ENCODE measurements at places on chromosomes 7 and 10. TPM values are rescaled to one million over a fixed set of nuclear protein-coding genes. Genes with fewer than 3 reads are reported as not detected.

DNA sequence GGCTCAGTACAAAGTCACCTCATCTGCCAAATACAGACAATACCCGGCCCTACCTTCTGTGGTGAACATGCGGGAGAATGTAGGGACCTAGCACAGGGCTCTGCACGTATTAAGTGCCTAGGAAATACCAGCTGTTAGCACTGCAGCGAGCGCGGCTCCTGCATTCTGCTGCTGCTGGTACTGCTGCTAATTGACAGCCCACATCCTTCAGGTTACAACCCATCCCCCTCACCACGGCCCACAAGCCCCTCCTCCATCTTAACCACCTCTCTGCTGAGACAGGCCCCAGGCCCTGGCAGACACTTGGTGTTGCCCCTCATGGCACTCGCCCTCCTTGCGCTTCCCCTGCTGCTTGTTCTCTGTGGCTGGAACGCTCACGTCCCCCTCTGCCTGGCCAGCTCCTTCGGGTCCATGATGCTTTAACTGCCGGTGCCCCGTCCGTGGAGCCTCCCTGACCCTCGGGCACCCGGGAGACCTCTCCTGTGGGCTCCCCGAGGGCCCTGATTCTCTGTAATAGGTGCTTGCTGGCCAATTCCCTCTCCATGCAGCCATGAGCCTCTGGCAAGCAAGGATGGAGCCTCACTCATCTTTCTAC lies 53.3 kb upstream of the LOXL4 start:
- no peak for DNase-seq

- DNase-seq = no peak
These were observed 95.3 kb downstream of the CNNM2 start for GRCh38 chr10:103013416-103013815.

- DNase-seq = no peak
These were observed 77.0 kb downstream of the ABLIM1 start for GRCh38 chr10:114581071-114581470.

GRCh38 chr7:2499181-2499580 lies 20.4 kb upstream of the LFNG start:
- DNase-seq = no peak

GRCh38 chr7:119999738-120000475 lies 273.1 kb upstream of the KCND2 start:
- DNase-seq = no peak

Gene DGKI
- 0.63 TPM for total RNA-seq

Gene TMEM213
- not detected for total RNA-seq

Gene NFKB2
- total RNA-seq = 101 TPM

Measured in spleen (tissue), 13 donors.